HEK293T (cell line): ENCODE measurements at places on chromosomes 4 and X.
A peak's percentile ranks its signal among the peaks of the same experiment; 100 is the strongest.

GRCh38 chr4:148114436-148114835 is 327.8 kb downstream of the NR3C2 start:
- no peak for DNase-seq

DNA sequence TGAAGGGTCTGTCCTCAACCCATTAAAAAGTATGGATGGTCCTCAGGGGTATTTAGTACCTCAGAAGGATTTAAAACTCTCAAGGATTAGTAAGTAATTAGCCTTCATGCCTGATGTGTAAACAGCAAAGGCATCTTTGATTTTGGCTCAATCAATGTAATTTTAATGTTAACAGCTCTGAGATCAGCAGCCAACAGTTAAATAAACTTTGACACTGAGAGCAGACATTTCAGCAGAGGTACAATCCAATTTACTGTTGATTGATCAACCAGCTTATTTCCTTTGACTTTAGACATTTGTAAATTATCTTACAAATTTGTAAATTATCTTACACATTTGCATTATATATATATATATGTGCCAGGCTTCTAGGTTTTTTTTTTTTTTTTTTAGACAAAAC is 36.9 kb downstream of the STOX2 start:
- no peak for DNase-seq

GRCh38 chr4:81442484-81443085 is 29.1 kb downstream of the RASGEF1B start:
- DNase-seq: no peak

DNA sequence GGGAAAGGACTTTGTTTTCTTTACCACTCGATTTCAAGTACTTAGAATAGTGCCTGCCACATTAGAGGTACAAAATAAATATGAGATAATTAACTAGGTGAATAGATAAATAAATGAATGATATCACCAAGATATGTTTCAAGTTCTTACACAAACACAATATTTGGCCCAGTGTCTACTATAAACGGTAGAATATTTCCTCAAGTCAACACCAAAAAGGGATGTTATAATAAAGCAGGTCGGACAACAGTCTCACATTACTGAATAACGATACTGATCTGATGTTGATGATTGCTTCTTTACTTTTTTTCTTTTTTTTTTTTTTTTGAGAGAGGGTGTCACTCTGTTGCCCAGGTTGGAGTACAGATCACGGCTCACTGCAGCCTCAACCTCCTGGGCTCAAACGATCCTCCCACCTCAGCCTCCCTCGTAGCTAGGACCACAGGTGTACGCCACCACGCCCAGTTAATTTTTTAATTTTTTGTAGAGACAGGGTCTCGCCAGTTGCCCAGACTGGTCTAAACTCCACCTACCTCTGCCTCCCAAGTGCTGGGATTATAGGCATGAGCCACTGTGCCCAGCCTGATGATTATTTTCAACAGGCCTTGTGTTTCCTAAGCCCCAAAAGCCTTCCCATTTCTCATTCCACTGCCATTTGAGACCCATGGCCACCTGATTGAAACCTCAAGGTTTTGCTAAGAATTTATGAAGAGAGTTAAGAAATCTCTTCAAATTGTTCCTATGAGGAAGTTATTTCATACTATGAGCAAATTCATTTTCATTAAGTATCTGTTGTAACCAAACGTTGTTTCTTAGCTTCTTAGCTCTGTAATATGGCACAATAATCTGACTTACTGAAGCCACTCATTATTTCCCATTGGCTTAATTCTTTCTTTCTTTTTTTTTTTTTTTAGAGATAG is 2.3 kb downstream of the MANBA start:
- DNase-seq: no peak

GRCh38 chrX:130879869-130880268 is 23.1 kb downstream of the ENOX2 start:
- no peak for DNase-seq

- no peak for DNase-seq
Measured at GRCh38 chr4:62235911-62236310, 1035.8 kb downstream of the ADGRL3 start.

DNA sequence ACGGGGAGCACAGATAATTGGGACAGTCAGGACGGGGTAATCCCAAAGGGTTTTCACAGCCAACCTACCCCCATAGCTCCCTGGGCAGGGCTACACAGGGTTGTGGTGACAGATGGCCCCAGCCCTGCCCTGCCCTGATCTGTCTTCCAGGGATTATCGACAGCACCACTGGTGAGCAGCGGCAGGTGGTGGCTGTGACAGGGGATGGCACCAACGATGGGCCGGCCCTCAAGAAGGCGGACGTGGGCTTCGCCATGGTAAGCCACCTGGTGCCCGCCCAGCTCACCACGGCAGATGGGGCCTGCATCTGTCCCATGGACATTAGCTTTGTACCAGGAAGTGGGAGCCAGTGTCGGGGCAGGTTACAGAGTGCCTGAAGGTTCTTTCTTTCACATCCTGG is 39.3 kb downstream of the ATP2B3 start:
- no peak for DNase-seq

- DNase-seq: peak; percentile 24
Measured at GRCh38 chrX:129404670-129405008, 118.7 kb downstream of the SMARCA1 start.

DNA sequence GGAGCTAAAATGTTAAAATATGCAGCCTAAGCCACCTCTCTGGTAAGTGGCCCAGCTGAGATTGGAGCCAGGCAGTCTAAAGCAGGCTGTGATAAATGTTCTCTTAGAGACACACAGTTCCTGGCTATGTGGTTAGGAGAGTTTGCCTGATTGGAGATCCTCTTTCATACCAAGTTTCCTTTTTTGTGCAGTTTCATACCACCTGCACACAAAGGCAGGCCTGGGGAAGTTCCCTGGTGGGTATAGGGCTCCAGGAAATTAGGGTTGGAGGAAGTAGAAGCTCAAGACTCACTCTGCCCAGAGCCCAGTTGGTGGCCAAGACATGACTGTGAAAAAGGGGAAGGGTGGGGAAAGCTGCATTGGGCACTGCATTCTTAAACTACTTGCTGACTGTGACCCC is 16.9 kb downstream of the CYBB start:
- no peak for DNase-seq

- DNase-seq: no peak
Measured at GRCh38 chr4:146371812-146372211, 149.9 kb downstream of the SLC10A7 start.

DNA sequence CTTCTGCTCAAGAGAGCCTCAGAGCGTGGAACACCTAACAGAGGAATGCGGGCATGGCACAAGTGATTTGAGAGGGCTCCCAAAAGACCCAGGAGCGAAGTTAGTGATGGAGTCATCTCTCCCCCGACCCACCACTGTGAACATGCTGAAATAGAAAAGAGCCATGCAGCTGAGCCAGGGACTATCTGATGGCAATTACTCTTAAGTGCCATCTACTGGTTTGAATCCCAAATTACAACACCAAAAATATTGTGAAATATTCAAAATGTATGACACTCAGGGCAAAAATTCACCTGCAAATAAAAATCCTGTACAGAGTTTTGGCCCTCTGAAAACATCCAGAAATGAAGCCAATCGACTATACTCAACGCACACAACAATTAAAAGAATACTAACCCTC is 2038.9 kb upstream of the ADGRL3 start:
- DNase-seq: no peak

DNA sequence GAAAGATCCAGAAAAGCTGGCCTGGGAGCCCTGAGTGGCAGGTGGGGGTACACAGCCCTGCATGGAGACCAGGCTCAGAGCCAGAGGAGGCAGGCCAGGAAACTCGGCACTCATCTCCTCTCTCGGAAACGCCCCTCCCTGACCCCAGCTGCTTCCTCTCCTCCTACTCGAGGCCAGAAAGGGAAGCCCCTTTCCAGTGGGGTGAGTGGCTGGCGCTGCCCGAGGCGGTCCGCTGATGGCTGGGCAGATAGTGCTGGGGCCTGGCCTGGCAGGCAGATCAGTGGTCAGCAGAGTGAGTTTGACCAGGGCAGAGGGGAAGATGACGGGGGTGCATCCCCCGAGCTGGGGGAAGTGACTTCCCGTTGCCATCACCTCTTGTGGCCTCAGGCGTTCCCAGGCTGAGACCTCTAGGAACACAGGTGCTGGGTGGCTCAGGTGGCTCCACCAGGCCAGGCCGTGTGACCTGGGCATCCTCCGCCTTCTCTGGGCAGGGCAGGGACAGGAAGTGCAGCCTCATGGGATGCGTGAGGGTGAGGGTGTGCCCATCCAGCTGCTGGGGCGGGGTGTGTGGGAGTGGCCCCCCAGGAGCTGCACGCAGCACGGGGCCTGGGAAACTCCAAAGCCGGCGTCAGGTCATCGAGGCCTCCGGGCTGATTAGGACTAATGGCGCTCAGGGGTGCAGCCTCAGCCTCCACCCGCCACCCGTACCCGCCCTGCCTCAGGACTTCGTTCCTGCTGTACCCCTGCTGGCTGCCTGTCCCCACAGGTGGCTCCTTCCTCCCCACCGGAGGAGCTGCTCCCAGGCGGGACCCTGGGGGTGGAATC is 5.7 kb downstream of the SH3BP2 start:
- DNase-seq: no peak

GRCh38 chr4:108109997-108110416 is 58.7 kb downstream of the LEF1 start:
- DNase-seq: no peak

DNA sequence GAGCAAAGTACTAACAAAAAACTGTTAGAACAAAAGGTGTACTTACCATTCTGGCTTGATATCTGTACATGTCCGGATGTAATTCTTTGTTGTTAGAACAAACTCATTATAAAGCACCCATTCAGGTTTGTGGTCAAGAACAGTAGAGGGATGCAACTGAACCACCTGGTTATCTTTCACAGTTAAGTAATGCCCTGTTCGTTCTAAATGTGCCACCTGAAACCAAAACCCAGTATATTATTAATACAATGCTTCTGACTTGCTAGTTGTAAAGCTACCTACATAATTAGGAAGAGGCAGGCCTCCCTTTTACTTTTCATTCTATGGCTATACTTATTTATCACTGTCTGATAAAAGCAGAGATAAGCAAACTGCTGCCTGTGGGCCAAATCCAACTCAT is 54.8 kb downstream of the DHX15 start:
- DNase-seq: no peak

- no peak for DNase-seq
Measured at GRCh38 chr4:41067369-41067768, 147.0 kb downstream of the APBB2 start.
